Memory B cell (primary cell): ENCODE measurements at places on chromosomes 2 and 18.

GRCh38 chr18:63051928-63052327 lies 267.6 kb downstream of the BCL2 start:
- DNase-seq = no peak

DNA sequence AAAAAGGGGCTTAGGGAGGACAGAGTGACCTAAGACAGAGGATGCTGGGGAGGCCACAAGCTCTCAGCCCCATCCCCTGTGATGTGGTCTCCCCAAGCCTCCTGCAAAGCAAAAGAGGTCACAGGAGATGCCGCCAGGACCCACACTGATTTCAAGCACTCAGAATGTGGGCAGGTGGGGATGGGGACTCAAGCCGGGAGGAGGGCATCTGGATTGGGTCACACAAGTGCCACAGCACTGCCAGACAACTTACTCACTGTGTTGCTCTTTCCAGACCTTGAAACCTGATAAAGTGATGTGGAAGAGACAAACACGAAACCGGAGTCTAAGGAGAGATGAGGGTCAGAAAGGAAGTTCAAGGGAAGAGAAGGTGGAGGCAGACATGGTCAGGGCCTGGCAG lies 95.7 kb downstream of the TTC32 start:
- no peak for DNase-seq

DNA sequence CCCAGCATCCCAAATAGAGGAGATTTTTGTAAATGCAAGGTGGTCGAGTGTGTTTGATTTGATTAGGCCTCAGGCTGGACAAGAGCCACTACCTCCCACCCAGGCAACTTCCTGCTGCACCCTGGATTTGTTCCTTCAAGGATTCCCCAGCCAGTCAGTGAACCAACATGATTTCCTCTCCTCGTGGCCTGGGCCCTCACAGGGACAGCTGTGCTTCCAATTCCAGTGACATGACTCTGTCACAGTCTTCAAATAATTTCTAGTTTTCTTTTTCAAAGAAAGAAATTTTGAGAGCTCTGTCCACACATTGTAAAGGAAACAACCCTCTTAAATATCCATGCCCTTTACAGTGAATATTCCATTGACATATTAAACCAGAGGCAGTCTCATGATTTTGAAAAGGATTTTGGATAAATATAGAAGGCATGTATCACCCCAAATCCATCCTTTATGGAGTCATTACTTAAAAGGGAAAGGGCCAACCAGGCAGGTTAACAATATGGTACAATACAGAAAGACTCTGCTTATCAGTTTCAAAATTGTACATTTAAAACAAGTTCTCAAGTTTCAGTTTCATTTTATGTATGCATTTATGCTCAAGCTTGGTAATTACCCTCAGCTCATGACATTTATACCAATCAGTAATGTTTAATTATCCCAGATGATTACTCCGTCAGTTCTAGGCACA lies 121.3 kb upstream of the FOSL2 start:
- no peak for DNase-seq

GRCh38 chr2:66571918-66572317 lies 137.0 kb downstream of the MEIS1 start:
- no peak for DNase-seq

DNA sequence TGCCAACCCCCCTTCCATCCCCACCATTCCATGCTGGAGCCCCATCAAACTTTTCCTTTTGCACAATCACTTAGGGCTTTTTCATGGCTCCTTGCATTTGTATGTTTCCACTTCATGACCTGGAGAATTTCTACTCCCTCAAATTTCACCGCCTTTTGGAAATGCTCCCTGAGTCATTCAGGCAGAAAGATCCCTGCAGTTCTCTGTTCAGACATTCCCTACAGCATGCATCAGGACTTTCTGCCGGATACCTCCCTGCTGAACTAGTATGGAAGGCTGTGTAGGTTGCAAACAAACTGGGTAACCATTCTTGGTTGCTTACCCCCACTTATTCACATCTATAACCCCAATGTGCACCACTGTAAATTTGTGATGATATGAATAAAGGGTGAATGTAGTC lies 389.6 kb upstream of the CELF4 start:
- no peak for DNase-seq

GRCh38 chr2:138184428-138184827 lies 220.2 kb downstream of the HNMT start:
- no peak for DNase-seq

DNA sequence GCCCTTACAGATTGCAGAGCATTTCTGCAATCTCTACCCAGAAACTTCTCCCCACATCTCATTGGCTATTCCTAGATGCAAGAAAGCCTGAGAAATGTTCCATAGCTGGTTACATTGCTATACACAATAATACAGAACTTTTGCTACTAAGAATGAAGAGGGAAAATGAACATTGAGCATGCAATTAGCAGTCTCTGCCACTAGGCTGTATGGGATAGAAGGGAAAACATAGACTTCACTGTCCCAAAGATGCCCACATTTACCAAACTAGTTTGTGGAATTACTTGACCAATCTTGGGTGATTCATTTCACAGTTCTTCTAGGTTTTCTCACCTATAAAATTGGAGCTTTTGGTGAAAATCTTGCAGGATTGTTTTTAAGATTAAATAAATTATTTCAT lies 265.7 kb upstream of the NT5C1B start:
- DNase-seq = no peak

GRCh38 chr18:74963820-74964446 lies 245.0 kb downstream of the PTGR3 start:
- DNase-seq = no peak

DNA sequence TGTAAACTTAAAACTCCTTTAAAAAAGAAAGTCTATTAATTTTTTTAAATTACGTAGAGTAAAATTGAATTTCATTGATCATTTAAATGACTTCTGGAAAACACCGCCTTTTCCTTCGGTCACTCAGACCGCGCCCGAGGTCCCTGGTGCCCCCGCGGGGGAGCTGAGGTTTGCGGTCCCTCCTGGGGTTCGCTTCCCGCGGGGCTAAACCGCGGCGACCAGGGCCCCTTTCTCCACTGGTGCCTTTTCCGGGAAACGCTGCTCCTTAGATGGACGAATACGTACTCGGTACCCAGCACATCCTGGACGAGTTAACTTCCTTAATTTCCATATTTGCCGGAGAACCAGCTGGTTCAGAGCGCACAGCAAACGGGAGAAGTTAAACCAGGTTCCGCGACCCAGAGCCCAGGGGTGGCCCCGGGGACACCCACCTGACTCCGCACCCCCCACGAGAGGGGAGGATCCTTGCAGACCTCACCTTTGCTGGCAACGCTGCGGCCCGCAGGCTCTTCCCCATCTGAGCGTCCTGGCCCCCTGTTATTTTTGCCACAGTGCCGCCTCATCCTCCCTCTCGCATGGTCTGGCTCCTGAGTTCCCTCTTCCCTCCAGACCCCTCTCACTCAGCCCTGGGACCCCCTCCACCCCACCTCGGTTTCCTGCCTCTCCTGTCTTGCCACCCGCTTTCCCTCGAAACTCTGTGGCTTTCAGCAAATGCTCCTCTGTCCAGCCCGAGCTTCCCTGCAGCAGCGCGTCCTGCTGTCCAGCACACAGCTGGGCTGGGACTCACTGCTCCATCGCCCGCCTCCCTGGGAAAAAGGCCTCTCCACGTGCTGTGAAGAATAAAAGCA lies 420.0 kb upstream of the MYT1L start:
- no peak for DNase-seq

- DNase-seq = no peak
These were observed 175.6 kb upstream of the RAB6C start for GRCh38 chr2:129803871-129804270.

- no peak for DNase-seq
These were observed 29.7 kb upstream of the FAHD2A start for GRCh38 chr2:95372845-95373244.

DNA sequence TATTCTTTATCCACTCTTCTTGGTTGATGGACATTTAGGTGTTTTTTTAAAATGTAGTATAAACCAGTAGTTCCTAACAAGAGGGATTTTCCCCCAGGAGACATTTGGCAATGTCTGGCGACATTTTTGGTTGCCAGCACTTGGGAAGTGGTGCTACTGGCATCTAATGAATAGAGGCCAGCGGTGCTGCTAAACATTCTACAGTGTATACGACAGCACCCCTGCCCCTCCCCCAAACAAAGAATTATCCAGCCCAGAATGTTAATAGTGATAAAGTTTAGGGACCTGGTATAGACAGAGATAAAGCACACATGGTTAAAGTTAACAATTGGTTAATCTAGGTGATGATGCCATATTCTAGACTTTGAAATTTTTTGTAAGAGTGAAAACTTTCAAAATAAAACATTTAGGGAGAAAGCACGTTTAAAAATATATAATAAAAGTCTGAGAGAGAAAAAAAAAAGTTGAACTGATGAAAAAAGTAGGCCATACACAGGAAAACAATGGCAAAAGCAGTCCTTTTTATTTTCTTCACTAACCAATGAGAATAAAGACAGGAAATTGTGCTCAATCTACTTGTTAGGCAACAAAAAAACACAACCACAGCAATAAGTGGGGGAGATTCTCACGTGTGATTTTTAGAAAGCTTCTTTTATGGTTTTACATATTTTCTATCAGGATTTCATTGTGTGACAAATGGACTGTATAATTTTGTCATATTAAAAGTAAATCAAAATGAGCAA lies 14.8 kb downstream of the FBXO48 start:
- no peak for DNase-seq

DNA sequence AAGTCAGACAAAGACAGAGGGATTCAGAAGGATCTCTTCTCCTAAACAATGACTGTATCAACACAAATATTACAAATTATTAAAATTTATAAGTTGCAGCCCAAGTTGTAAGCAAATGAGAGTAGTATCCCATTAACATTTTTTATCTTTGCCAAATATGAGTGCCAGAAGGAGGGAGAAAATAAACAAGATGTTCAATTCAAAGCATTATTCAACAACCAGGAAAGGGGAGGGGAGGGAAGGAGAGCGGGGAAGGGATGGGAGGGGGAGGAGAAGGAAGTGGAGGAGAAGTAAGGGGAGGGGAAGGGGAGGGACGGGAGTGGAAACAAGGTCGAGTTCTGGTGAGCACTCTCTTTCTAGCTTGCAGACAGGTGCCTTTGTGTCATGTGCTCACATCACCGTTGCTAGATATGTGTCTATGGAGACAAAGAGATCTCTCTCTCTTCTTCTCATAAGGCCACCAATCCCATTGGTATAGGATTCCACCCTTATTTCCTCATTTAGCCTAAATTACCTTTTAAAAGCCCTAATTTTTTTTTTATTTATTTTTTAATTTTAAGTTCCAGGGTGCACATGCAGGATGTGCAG lies 679.6 kb upstream of the CHAC2 start:
- no peak for DNase-seq

DNA sequence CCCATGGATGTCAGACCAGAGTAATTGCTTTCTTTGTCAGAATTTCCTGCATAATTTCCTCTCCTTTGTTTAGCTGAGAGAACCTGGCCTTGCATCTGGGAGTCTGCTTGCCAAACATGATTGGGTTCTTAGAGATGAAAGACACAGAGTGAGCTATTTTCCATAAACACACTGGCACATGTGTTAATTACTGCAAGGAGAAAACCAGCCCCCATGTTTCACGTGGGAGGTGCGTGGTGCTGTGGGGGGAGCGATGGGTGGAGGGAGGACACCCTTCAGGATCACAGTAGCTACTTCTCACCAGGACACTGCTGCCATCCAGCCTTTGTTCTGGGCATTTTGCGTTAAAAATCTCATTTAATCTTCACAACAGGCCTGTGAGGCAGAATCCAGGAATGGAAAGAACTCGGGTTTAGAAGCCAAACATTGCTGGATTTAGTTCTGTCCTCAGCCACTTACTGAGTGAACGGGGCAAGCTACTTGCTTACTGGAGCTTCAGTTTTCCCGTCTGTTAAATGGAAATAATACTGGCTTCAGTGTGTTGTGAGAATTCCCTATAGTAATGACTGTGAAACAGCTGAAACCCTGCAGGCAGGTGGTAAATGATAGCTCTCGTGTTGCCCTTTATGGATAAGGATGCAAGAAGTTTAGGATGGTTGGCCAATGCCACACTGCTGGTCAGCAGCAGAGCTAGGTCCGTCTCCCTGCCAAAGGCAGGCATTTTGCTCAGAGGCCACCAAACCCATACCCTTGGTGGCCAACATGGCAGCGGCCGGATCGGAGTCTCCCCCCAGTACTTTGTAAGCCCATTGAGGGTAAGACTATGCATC lies 100.1 kb upstream of the ASAP2 start:
- no peak for DNase-seq

DNA sequence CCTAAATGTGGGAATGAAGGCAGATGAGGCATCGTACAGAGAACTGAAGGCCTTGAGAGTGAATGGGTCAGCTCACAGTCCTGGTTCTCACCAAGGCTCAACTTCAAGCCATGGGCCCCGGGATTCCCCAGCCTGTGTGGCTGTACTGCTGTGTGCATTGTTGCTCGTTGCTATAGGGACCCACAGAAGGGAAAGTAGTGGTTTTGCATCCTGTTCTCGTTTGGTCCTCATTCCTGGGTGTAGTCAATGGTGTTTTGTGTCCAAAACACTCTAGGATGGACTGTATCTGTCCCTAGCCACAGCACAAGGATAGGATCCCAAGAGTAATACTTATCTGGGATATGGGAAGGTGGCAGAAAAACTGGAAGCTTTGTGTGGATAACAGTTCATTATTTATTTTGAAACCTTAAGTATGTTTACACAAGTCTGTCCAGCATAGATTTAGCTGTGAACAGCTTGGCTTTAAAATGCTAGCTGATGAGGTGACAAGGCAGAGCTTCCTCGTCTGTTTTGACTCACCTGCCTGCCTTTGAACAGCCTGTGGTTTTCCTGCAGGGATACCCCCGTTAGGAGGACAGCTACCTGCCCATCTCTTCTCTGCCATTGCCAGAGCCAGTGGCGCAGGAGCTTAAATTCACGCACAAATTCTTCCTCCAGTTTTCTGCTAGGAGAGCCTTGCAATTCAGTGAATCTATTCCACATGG lies 85.0 kb downstream of the WDSUB1 start:
- no peak for DNase-seq

DNA sequence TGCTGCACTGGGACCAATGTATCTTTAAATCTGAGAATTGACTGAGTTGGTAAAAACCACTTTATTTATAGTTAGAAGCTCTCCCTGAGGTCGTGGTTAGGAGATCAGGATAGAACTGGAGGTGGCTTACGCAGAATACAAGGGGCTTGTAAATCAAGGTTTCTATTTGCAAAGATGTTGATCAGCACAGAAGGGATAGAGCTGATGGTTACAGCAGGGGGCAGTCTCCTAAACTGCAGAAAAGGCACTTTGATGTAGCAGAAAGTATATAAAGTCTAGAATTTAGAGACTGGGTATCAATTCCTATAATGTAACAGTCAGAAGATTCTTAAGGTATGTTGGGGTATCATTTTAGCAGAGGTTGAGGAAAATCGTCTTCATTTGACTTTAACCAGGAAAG lies 25.2 kb upstream of the ACVR1 start:
- DNase-seq = no peak

DNA sequence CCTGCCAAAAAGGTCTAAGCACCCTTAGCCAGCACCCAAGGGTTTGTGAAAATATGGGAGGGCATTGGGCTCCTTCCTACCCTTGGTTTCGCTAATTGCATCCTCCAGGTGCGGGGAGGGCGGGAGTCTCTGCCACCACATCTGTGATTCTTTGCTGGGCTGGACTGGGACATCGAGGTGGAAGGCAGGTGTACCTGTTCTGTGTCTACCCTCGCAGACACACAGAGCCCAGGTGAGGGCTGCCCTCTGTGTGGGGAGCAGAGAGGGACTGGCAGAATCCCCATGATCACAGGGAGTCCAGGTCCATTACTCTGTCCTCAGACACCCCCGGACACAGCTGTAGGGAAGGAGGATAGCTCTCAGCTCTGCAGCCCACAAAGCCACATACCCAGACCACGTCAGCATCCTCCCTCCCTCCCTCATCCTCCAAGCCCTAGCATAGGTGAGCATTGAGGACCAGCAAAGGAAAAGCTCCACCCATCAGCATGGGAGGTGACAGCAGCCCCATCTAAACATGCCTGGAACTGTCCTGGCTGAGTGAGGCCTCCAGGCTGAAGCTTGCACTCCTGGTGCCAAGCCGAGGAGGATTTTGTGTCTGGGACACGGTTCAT lies 49.8 kb downstream of the PLB1 start:
- no peak for DNase-seq
